ENCODE measurements at places on chromosomes 5 and 9.

- peak; percentile 49 for DNase-seq
These were observed 45.7 kb upstream of the CFAP157 start for GRCh38 chr9:127660886-127661741.

- no peak for DNase-seq
These were observed 9.1 kb downstream of the FAT2 start for GRCh38 chr5:151581812-151582583.

GRCh38 chr9:27261517-27262211, 35.3 kb downstream of the EQTN start:
- no peak for DNase-seq

DNA sequence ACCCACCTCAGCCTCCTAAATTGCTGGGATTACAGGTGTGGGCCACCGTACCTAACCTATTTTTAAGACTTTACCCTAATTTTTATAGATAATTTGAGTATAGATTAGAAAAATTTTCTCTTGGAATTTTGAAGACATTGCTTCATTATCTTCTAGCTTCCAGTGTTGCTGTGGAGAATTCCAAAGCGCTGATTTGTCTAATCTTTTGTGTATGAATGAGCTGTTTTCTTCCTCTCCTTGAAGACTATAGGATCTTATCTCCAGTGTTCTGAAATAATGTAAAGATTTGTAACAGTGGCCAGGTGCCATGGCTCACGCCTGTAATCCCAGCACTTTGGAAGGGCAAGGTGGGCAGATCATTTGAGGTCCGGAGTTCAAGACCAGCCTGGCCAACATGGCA, 5.7 kb upstream of the SNX24 start:
- DNase-seq, result no peak

DNA sequence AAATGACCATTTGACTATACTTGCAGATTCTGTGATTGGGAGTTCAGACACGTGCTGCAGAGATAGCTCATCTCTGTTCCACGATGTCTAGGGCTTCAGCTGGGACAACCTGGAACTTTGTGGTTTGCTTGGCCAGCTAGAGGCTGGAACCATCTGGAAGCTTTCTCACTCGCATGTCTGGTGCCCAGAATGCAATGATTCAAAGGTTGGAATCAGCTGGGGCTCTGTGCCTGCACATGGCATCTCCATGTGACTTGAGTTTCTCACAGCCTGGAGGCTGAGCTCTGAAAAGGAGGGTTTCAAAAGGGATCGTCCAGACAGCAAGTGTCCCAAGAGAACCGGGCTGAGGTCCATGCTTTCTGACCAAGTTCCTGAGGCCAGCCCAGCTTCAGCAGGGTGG, 465.2 kb downstream of the GADD45G start:
- no peak for DNase-seq

GRCh38 chr9:109986521-109986991, 206.6 kb downstream of the PALM2AKAP2 start:
- no peak for DNase-seq

- peak; percentile 69 for DNase-seq
These were observed 606 bp downstream of the EEIG1 start for GRCh38 chr9:127980060-127980705.

DNA sequence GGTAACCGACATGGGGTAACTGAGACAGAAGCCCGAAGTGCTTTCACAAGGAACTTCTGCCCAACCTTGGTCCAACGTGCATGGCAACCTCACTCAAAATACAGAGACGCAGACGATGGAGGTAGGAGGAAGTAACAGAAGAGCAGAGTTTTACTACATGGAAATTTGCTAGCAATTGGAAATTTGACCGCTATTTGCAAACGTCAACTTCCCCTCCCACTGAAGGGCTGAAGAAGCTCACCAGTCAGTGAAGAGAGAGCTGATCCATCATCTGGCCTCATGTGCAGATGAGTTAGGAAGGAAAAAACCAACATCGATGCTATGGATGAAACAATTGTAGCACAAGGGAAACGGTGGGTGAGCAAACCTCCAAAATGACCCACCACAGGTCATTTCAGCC, 196.7 kb downstream of the RGS3 start:
- DNase-seq, result no peak

GRCh38 chr5:141512911-141513626, 24.2 kb downstream of the PCDHGC5 start:
- peak; percentile 51 for DNase-seq

DNA sequence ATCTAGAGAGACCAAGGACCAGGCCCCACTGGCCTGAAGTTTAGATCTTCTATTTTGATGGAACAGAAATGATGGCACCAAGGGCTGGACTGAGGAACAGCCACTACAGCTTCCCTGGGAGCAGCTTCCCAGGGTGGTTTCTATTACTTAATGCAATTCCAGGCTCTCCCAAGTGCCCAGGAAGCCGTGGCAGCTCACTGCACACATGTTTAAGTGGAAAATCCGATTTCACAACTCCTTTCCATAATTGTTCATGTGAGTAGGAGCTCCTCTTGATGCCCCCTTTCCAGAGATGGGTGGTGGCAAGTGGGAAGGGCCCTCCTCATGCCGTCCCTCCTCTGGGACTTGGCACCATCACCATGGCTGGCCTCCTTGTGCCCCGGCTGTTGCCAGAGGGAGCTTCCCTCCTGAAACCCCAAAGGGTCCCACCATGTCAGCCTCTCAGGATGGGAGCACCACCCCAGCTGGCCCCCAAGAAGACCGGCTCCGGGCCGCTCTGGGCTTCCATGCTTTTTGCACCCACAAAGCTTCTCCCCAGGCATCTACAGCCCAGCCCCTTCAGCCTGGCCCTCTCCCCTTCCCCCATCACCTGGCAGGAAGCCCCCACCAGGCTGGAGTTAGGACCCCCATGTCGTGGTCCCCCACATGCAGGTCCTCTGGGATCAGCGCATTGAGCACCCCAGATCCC, 9.1 kb upstream of the UBAC1 start:
- DNase-seq, result no peak

GRCh38 chr5:133930061-133930812, 38.2 kb downstream of the C5orf15 start:
- DNase-seq, result no peak

DNA sequence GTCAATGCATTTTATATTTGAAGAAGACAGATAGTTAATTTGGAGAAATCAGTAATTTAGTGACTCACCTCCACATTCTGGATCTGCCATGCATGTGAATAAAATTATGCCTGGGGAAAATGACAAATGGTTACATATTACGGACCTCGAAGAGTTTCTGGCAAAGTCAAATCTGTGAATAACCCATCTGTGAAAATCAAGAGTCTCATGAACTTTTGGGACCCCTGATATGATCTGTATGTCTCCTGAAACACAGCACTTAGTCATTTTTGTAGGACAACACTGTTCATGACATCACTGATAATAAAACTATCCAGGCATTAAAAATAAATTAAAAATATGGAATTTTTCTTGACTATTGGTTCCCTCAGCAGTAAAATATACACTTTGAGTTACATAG, 584.5 kb downstream of the TLE4 start:
- DNase-seq, result no peak

GRCh38 chr5:107700481-107700880, 29.7 kb upstream of the EFNA5 start:
- no peak for DNase-seq

GRCh38 chr5:442335-443238, at the start of gene EXOC3:
EXOC3 (plus strand) TSS chr5:443176; CDS start chr5:446206, 3,030 bp downstream.
- peak; percentile 80 for DNase-seq

DNA sequence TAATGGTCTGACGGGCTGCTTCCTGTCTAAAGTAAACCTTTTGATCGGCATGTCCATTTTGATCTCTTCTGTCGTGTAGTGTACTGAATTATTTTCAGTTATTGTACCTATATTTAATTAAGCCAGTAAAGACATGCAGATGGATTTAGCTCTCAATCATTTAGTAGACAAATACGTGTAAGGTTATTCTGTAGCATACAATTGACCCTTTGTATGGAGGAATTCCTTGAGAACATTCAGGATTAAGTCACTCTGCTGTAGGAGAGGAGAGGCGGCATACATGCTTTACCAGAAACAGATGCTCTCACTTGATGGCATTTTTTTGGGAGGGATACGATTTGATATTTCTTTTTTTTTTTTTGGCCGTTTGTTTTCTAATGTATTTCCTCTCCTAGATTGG, 141.0 kb downstream of the PBX3 start:
- no peak for DNase-seq

DNA sequence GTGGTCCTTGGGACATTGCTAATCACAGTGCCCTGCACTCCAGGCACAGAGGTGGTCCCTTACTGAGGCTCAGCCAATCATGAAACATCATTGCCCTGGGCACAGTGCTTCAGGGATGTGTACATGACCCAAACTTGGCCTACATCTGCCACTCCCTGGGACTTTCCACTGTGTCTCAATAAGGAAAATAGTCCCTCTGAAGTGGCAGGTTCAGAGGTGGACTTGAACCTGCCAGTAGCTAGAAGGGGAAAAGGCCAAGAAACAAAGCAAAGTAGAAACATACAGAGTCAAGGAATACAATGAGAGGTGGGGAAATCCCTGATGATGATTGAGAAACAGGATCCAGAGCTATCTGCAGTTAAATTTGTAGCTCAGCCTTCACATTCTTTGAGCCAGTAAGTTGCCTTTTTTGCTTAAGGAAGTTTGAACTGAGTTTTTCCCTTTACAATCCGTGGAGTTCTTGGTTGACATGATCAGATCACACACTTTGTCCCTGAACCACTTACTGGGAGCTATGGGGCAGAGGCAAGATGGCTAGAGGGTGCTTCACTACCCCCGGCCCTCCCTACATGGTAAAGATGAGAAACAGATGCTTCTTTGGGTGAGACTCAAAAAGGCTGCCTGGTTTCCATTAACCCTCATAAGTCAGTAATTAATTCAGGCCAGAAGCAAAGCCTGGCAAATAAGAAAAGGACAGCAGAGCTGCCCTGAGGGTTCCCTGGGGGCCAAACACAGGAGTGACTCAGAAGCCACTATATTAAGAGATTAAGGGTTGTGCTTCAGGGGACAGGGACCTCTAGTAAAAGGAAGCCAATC, 57.6 kb downstream of the SH3TC2 start:
- DNase-seq, result no peak

- no peak for DNase-seq
These were observed 108.8 kb downstream of the PDE8B start for GRCh38 chr5:77319117-77319804.

DNA sequence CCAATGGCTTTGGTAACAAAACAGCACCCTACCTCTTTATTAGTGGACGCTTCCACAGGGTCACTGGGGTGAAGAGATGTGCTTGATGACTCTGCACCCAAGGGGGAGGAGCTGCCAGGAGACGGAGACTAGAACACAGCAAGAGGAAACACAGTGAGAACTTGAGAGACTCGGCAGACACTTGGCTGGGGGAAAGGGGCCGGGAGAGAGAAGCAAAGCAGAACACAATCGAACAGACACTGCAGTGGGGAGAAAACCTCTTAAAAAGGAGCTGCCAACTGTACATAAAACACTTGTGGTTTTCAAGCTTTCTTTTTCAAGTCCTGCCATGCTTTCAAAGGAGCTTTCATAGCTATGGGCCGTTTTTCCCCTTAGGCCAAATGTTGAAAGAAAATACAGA, 151.0 kb downstream of the ENTREP1 start:
- DNase-seq, result no peak

GRCh38 chr9:21415493-21416267, 6.8 kb downstream of the IFNA8 start:
- no peak for DNase-seq

- no peak for DNase-seq
These were observed 147.2 kb upstream of the LHFPL2 start for GRCh38 chr5:78795757-78796156.

GRCh38 chr5:155004138-155004744, 9.3 kb upstream of the KIF4B start:
- peak; percentile 57 for DNase-seq

GRCh38 chr9:124871156-124871561, 9.2 kb downstream of the ARPC5L start:
- DNase-seq, result no peak

DNA sequence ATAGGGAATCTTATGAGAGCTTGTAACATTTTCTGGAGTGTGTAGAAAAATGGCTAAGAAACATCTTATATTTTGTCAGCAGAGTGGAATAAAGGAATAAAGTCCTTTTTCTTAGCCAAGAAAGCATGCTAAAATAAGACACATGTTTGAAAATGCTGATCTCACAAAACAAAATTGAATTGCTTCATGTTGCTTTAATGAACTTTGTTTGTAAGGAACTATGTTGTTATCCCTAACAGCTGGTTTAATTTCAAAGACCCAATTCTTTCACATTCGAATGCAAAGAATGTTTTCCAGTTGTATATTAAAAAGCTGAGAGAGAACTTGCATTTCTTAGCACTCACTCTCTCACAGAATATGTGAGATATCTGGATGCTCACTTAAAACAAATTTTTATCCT, 107.6 kb downstream of the MUSK start:
- DNase-seq, result no peak

GRCh38 chr9:33638391-33638915, 114.4 kb downstream of the ANKRD18B start:
- DNase-seq, result no peak

- no peak for DNase-seq
These were observed 6.9 kb downstream of the FNBP1 start for GRCh38 chr9:130036099-130036498.
